ENCODE measurements at places on chromosomes 7 and 10.

GRCh38 chr7:140517546-140518369 is 38.5 kb upstream of the MKRN1 start:
- H3K27me3 ChIP-seq = no peaks in the 10 kb centered on the region
- no peaks in the 10 kb centered on the region for H3K36me3 ChIP-seq
- DNase-seq = peak; percentile 90
- H3K27ac ChIP-seq = no peak overlapping the region

- peaks cover 74% of the 10 kb centered on the region for H3K4me1 ChIP-seq
- no peak overlapping the region for H3K27ac ChIP-seq
- no peak overlapping the region for H3K4me3 ChIP-seq
- no peaks in the 10 kb centered on the region for H3K36me3 ChIP-seq
- no peaks in the 10 kb centered on the region for H3K27me3 ChIP-seq
- DNase-seq = no peak
Measured at GRCh38 chr10:24889639-24890038, 62.8 kb downstream of the PRTFDC1 start.

DNA sequence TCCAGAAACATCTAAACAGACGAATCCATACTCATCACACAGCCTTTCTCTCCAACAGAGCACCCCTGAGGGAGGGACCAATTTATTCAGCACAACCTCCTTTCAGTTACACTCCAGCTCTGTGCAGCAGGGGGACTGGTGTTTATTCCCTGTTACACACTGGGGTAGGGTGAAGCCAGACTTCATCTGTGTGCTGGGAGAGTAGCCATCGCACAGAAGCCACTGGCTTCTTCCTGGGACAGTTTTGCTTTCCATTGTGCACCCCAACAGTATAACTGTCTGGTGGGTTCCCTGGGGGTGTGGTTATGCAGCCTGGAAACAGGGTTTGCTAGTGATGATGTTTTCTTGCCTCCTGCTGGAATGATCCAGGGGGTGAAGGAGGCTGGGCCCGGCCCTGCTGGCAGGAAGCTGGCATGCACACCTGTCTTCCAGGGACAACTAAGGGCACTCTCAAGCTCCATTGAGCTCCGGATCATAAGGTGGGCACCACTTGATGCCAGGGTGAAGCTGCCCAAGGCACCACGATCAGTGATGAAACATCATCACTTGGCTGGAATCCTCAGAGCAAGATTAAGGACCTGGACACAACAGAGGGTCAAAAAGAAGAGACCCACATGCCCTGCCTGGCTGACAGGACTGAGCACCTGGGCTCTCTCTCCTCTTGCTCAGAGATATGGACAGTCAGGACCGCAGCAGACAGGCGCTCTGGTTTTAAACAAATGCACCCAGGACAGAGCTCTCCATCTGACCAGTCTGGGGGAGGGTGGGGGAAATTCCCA is 293.2 kb downstream of the GRID1 start:
- H3K4me1 ChIP-seq = no peaks in the 10 kb centered on the region
- no peaks in the 10 kb centered on the region for H3K36me3 ChIP-seq
- H3K27me3 ChIP-seq = peaks cover 41% of the 10 kb centered on the region
- no peak for DNase-seq
- H3K27ac ChIP-seq = no peak overlapping the region
- H3K4me3 ChIP-seq = no peak overlapping the region

- H3K27me3 ChIP-seq = no peaks in the 10 kb centered on the region
- no peak overlapping the region for H3K4me3 ChIP-seq
- DNase-seq = no peak
- no peak overlapping the region for H3K27ac ChIP-seq
- H3K4me1 ChIP-seq = no peaks in the 10 kb centered on the region
Measured at GRCh38 chr7:158193446-158193845, 394.2 kb downstream of the PTPRN2 start.

GRCh38 chr7:623464-623863 is 103.0 kb upstream of the DNAAF5 start:
- H3K4me1 ChIP-seq = peaks cover 7% of the 10 kb centered on the region
- DNase-seq = no peak
- no peaks in the 10 kb centered on the region for H3K36me3 ChIP-seq
- H3K27ac ChIP-seq = no peak overlapping the region
- no peaks in the 10 kb centered on the region for H3K27me3 ChIP-seq
- no peak overlapping the region for H3K4me3 ChIP-seq

DNA sequence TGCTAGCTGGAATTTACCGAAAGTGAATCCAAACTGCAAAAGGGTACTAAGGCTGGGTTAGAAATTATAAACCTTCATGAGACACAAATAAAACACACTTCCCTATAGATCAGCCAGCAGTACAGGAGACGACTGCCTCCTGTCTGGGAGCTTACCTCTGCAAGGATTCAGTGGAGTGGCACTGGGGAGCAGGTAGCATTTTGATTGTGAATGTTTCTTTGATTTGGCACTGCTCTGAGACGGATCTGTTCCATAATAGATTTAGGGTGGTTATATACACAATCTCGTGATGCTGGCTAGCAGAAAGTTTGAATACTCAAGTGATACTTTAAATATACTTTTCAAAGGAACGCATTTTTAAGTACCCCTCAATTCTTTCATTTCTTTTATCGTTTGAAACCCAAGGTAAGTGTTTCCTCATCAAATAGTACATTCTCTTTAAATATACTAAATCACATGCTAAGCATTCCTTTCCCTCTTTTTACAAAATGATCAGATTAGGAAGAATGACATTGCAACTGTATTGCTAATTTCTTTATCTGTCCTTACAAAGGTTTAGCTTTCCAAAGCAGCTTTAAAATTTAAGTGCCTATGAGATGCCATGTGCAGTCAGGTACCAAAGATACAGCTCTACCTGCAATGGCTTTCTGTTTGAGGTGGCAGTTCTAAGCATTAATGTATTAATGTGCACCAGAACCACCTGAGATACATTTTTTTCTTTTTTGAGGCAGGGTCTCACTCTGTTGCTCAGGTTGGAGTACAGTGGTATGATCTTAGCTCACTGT is 20.6 kb upstream of the CHCHD3 start:
- DNase-seq = no peak
- no peaks in the 10 kb centered on the region for H3K36me3 ChIP-seq
- no peak overlapping the region for H3K4me3 ChIP-seq

GRCh38 chr10:12791728-12792127 is 209.8 kb downstream of the CCDC3 start:
- no peak overlapping the region for H3K27ac ChIP-seq
- no peak for DNase-seq
- H3K36me3 ChIP-seq = no peaks in the 10 kb centered on the region
- H3K4me3 ChIP-seq = no peak overlapping the region
- H3K27me3 ChIP-seq = peaks cover 80% of the 10 kb centered on the region

DNA sequence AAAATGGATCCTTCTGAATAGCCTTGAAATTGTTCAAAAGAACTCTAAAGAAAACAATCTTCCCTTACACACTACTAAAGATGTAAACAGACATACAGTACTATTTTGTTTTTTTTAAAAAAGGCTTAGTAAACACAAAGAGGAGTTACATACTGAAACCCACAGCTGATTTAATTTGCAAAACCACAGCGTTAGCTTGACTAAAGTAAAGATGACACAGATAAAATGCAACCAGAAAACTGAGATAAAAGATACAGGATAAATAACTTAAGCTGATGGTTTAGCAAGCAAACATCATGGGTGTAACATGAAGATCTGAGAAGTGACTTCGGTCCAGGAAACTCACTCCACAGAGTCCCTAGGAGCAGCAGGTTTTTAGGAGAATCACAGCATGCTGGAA is 21.8 kb downstream of the PRKCQ start:
- no peaks in the 10 kb centered on the region for H3K4me1 ChIP-seq
- DNase-seq = no peak
- no peak overlapping the region for H3K4me3 ChIP-seq
- H3K27me3 ChIP-seq = peaks cover 84% of the 10 kb centered on the region
- no peaks in the 10 kb centered on the region for H3K36me3 ChIP-seq
- H3K27ac ChIP-seq = no peak overlapping the region

- H3K4me1 ChIP-seq = no peaks in the 10 kb centered on the region
- no peak overlapping the region for H3K4me3 ChIP-seq
Measured at GRCh38 chr7:148735967-148736366, 37.3 kb downstream of the CUL1 start.

DNA sequence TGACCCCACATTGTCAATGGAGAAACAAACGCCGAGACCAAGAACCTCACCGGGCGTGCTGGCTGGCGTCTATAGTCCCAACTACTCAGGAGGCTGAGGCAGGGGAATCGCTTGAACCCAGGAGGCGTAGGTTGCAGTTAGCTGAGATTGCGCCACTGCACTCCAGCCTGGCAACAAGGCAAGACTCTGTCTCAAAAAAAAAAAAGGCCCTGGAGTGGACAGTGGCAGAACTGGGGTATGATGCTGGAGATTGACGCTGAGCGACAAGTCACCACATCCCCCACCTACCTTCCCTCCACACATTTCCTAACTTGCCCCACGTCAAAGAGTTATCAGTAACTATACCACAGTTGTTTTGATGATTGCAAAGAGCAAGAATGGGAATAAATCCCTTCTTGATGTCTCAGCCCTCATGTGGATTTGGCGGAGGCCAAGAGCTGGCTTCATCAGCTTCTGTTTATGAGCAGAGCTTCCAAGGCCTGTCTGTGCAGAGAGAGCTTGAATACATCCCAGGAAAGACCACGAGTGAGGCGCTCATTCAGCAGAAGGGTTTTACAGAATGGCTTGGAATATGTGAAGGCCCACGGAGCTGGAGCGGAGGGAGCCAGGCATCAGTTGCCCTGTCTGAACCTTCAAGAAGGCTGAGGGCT is 28.0 kb upstream of the TNS3 start:
- DNase-seq = no peak
- H3K27ac ChIP-seq = no peak overlapping the region
- no peaks in the 10 kb centered on the region for H3K27me3 ChIP-seq
- peaks cover 8% of the 10 kb centered on the region for H3K36me3 ChIP-seq
- peaks cover 36% of the 10 kb centered on the region for H3K4me1 ChIP-seq

Data from Calu3 (cell line).